ENCODE measurements at places on chromosomes 11 and 22.

DNA sequence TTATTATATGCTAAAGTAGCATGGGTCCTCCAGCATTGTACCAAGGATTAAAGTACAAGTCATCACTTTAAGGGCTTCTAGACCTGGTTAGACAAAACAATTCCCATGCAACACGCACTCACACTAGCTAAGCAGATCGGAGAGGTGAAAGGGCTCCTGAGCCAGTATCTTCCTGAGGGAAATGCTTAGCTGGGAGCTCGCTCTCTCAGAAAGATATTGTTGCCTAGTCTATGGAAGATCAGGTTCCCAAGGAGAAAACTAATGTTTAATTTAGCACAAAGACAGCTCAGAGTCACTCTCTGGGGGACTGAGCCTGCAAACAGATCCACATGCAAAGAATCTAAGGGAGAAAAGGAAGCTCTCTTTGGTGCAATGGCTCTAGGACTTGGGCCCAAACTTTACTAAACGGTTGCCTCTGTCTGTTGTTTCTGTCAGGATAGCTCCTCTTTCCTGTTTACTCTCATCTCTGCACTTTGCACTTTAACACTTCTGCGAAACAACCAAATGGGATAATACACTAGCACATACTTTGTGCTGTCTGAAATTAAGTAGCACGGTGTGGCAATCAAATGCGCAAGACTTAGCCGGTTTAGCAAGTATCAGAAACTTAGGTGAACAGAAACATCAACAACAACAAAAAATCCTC lies 10.7 kb downstream of the MAML2 start:
- no peak for DNase-seq

DNA sequence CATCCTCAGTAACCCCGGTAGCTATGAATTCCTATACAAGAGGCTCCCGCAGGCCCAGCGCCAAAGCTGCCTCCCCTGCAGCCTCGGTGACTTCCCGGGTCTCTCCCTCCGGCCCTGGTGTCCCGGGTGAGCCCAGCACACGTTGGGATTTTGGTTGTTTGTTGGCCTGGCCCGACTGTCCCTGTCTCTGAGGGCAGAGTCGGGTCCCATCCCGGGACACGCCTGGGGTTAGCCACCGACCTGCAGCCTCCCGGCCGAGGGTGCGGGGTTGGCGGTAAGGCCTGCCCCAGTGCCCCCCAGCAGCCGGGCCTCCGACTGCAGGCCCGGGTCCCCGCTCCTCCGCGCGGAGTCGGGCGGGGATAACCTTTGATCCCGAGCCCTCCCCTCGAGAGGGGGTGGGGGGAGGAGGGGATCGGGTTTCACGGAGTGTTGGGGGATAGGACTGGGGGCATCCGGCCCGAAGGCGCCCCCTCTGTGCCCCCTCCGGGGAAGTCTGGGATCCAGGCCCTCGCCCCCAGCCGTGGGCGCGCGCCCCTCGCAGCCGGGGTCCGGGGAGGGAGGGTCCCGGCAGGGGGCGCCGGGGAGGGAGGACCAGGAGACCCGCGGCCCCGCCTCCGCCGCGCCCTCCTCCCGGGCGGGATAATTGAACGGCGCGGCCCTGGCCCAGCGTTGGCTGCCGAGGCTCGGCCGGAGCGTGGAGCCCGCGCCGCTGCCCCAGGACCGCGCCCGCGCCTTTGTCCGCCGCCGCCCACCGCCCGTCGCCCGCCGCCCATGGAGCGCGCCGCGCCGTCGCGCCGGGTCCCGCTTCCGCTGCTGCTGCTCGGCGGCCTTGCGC lies at the start of gene FBLN1:
TSS of gene FBLN1 (plus strand) at position 669 of the 835 bp plus-strand sequence. CDS start at position 772, 103 bp downstream.
- no peak for DNase-seq

DNA sequence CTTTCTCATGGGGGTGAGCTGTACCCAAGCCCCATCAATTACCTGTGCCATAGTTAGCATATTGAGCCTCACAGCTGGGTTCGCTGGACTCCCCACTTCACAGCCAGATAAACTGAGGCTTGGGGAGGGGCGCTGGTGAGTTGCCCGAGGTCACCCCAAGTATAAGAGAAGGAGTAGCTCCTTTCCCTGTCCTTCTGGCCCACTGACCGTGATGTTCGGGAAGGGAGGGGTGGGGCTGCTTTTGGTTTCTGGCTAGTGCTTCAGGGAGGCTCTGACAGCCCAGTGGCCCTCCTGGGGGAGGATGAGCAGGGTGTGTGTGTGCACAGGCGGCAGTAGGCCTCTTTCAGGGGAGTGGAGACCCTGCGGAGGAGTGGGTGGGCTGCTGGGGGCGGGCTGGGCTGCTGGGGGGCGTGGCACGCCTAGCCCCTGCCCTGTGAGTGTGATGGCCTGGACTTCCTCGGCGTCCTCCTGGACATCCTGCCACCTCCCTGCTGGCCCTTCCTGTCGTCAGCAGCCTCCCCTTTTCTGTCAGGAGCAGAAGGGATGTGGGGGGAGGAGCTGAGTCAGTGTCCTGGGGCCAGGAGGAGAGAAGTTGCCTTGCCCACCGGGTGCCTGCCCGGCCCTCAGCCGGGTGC lies 50.3 kb downstream of the TRIOBP start:
- DNase-seq, result peak; percentile 48

- no peak for DNase-seq
These were observed 11.6 kb upstream of the MTFP1 start for GRCh38 chr22:30413745-30414524.

- DNase-seq, result no peak
These were observed 1.7 kb downstream of the PDE3B start for GRCh38 chr11:14645015-14645912.

DNA sequence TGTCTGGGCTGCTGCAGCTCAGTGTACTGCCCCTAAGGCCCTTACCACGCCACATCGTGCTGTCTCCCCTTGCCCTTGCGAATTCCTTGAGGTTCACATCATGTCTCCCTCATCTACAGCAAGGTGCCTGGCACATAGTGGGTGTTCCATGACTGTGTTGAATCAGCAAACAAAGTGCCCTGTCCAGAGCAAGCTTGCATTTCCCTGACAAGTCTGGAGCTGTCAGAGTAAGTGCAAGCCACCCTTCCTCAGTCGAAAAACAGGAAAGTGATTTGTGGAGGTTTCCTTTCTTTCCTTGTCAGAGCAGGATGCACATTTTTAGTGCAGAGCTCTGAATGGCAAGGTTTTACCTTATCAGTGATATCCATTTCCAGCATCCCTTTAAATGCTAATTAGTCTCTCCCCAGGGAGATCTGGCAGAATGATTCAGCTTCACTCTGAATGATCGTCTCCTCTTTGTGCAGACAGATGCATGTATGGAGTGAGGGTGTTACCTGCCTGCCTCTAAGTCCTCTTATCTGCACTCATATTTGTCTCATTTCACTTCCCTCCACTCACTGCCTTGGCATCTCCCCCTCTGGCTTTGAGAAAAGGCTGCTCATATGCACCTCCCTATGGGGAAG lies 331.2 kb downstream of the TMEM135 start:
- DNase-seq, result no peak

DNA sequence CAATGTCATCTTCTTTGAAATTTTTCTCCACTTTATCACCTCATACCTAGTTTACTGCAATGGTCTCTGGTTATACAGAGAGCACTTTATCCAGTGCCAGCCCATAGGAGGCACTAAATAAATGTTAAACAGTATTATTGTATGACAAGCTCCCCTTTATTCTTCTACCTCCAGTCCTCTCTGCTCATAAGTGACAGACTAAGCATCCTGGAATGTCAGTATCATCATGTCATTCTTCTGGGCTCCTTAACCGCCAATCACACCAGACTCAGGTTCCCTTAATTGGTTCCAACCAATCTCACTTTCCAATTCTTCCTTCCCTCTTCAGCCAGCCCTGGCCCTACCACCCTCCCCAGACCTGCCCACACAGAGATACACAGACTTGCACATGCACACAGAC lies 93.1 kb downstream of the RPL27A start:
- no peak for DNase-seq

DNA sequence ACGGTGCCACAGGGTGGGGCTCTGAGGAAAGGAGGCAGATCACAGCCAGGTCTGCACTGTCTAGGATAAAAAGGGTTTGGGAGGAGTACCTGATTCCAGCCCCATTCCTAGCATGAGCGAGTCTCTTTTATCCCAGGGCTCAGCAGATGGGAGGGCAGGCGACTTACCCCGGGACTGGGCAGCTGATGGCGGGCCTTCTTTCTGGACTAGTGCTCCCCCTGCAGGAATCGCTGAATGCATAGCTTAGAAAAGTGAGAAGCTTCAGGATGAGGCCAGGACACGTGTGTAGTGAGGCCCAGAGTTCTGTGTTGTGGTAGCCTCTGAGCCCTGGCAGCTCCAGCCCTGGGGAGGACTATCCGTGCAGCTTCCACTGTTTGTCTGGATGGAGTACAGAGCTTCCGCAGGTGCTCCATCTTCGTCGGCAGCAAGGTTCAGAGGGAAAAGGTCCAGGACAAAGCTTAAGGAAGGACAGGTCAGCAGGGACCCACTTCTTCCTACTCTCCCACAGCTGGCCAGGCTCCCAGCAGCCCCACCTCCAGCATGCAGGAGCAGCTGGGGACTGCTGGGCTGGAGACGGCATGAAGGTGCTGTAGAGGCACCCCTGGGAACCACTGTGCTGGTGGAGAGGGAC lies 30.4 kb downstream of the COMMD9 start:
- peak; percentile 29 for DNase-seq

- peak; percentile 21 for DNase-seq
These were observed 1.1 kb upstream of the VPS37C start for GRCh38 chr11:61162092-61162941.

DNA sequence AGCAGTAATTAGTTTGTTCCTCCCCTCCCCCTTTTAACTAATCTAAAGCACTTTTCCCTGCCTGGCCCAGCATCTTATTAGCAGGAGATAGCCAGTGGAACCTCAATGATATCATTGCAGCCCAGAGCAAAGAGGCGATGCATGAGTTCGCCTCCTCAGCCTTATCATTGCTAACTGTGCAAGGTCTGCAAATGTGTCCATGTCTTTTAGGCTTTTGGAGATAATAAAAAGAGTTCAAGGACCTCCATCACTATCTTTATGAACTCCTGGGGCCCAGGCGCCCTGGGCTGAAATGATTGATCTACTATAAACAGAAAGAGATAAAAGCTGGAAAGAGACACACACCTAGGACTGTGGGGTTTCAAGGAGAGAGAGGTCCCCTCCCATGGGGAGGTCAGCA lies 124.2 kb upstream of the TBCEL start:
- no peak for DNase-seq

DNA sequence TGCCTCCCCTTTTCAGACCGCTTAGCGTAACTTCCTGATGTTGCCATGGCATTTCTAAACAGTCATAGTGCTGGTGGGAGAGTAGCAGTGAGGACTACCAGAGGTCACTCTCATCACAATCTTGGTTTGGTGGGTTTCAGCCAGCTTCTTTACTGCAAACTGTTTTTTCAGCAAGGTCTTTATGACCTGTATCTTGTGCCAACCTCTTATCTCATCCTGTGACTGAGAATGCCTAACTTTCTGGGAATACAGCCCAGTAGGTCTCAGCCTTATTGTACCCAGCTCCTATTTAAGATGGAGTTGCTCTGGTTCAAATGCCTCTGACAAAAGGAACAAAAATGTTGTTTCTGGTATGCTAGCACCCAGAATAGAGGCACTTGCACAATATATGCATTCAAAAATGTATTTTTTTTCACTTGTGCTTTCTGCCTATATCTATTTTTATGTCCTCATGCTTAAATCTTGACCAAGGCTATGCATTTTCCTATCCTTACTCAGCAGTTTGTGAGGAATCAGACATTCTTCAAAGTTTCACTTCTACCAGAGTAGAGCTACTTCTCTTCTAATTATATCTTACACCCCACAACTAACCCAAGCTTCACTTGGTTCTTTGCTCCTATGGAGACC lies 16.1 kb upstream of the OR51M1 start:
- DNase-seq, result no peak

DNA sequence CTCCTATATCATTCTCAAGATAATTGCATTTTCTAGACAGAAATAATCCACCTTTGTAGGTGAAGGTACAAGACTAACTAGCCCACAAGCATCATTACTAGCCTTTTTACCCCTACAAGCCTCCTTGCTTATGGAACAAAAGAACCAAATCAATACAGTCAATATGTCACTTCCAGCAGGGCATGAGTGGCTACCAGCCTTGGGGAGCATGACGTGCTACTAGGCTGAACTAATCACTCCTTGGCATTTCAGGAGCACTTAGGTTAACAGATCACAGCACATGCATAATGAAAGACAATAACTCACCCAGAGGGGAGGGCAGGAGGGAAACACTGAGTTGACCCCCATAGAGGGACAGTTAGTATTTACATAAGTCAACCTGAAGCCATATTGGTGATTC lies 2.7 kb downstream of the DRD2 start:
- no peak for DNase-seq

- DNase-seq, result no peak
These were observed 432.2 kb downstream of the NTM start for GRCh38 chr11:131802440-131803115.

GRCh38 chr11:16632295-16633200 lies 105.9 kb upstream of the C11orf58 start:
- no peak for DNase-seq

GRCh38 chr22:42962295-42963230 lies 52.4 kb downstream of the PACSIN2 start:
- no peak for DNase-seq

- DNase-seq, result peak; percentile 42
These were observed 71.4 kb upstream of the MPEG1 start for GRCh38 chr11:59283825-59284772.

All from SW 1271 (cell line).